ENCODE measurements at places on chromosomes 13 and 19. TPM values are rescaled to one million over a fixed set of nuclear protein-coding genes. Genes with fewer than 3 reads are reported as not detected.

DNA sequence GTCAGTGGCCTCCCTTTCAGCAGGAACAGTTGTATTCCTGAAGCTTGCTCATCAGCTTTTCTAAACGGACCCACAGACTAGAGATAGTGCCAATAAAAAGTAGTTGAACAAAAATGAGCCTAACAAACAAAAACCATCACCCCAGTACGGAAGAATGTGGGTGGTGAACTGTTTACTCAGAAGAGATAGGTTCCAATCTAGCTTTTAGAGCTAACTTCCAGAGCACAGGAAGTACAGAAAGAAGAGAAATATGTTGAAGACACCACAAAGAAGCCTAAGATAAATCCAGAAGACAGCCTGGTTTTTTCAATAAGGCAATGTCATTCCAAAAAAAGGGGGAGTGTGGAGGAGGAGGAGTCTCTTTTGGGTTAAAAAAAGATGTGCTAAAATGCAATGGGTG is 2.8 kb upstream of the LMO7 start:
- no peak for DNase-seq

DNA sequence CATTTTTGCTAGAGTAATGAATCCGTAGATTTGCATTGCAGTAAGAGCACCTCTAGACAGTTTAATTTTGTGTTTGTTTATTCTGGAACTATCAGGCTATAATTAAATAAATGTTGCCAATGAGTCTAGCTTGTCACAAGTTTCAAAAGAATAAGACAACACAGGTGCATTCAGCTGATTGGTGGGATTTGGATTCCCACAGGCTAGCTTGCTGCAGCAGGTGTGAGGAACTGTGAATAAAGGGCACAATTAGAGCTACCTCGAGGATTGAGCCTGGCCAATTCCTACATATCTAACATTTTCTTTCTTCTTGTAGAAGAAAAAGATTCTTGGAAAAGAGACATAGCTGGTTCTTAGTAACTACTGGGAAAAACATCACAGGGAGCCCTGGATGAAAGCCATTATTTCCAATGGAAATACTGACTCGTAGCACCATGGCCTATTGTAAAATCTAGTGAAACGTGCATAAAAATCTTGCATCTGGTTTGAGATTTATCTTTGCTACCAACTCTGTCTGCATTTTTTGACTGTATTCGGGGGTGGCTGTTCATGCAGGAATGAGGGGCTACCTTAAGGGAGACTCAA is 360.9 kb downstream of the FGF9 start:
- DNase-seq: no peak

GRCh38 chr19:4225885-4226284 is 3.4 kb upstream of the EBI3 start:
- DNase-seq: no peak

GRCh38 chr13:97256343-97256783 is 34.2 kb downstream of the MBNL2 start:
- no peak for DNase-seq

DNA sequence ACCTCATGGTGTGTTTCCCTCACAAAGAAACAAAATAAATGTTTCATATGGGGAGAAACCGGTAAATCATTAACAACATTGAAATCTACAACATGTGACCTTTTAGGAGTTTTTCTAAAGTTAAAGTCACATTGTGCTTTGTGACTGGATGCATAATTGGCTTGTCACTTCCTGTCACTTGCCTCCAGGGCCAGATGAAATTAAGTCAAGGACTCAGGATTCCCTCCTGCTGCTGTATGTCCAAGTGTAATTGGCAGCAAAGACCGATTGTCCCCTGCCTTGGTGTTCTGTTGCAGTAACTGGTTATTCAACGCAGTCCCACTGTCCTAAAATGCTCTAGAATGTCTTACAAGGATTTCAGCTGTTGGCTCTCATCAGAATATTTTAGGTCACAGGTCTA is 448.2 kb downstream of the LIG4 start:
- no peak for DNase-seq

DNA sequence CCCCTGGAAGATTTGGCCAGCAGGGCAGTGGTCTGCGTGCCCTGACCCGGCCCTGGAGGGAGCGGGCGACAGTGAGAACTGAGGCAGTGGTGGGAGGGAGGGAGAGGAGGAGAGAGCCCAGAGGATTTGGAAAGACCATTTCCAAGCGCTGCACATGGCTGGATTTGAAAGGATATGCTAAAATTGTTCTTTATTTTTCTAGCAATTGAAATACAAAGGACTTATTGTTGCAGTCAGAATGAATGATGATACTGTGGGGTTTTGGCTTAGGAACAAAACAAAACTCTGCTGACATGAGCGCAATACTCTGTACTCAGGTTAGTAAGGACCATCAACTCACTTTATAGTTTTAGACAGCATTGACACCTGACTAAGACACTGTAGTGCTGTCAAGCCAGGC is 69.5 kb downstream of the TNFRSF19 start:
- no peak for DNase-seq

DNA sequence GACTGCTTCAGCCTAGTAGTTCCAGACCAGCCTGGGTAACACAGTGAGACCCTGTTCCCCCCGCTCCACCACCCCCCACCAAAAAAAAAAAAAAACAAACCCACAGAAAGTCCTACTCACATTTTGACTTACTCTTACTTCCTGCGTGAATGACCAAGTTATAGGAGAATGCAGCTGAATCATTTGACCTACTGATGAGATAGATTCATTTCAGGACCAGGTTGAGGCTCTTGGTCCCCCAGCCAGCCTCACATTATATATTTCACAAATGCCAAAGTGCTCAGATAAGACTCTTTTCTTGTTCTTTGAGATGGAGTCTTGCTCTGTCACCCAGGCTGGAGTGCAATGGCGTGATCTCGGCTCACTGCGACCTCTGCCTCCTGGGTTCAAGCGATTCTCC is 70.2 kb downstream of the KLF5 start:
- no peak for DNase-seq

GRCh38 chr13:90898811-90899210 is 448.7 kb upstream of the MIR17HG start:
- no peak for DNase-seq

- no peak for DNase-seq
Measured at GRCh38 chr19:13077240-13077639, 25.4 kb downstream of the LYL1 start.

TUBB4A gene
- total RNA-seq: 6.8 TPM

ADGRE1 gene
- not detected for total RNA-seq

DNA sequence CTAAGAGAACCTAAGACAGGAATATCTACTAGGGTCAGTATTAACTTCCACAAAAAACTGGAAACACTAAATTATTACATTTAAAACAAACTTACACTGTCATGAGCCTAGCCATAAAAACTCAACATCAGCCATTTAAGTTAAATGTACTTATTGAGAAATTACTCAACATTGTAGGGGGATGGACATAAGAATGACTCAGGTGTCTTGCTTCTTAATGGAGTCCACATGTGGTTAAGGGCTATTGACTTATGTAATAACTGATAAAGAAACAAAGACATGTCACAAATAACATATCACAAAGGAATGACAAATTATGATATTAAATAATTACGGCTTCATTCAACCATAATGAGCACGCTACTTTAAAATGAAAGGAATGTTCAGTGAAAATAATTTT is 36.2 kb downstream of the CLDN10 start:
- no peak for DNase-seq

IL11 gene
- total RNA-seq: 0.46 TPM

- no peak for DNase-seq
Measured at GRCh38 chr13:43933378-43933777, 53.7 kb downstream of the LACC1 start.

DNA sequence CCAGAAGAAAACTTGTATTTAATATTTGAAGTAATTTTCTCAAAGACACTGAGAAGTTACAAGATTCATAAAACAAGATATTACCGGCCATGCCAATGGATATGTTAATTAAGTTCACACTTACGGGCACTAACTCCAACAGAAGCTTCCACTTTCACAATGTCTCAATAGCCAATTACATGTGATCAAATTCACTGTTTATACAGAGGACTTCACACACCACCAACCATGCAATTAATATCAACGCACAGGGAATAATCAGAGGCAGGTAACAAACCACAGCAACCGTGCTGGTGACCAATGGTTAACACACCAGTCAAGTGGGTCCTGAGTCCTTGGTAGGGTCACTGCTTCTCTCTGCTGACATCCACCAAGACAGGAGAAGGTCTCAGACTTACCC is 5.9 kb upstream of the ACOD1 start:
- DNase-seq: no peak

Measured in type B pancreatic cell (in vitro differentiated cells).